Liver (tissue), 10 donors: ENCODE measurements at places on chromosomes 6 and 20.

GRCh38 chr6:117449549-117450439, 24.1 kb upstream of the ROS1 start:
- DNase-seq, result peak; percentile 38

GRCh38 chr6:69289689-69290495, 506.9 kb downstream of the LMBRD1 start:
- DNase-seq, result no peak

GRCh38 chr6:108781419-108782100, 66.7 kb upstream of the ARMC2 start:
- DNase-seq, result no peak

- DNase-seq, result no peak
Measured at GRCh38 chr6:110712238-110712637, 103.0 kb downstream of the CDK19 start.

DNA sequence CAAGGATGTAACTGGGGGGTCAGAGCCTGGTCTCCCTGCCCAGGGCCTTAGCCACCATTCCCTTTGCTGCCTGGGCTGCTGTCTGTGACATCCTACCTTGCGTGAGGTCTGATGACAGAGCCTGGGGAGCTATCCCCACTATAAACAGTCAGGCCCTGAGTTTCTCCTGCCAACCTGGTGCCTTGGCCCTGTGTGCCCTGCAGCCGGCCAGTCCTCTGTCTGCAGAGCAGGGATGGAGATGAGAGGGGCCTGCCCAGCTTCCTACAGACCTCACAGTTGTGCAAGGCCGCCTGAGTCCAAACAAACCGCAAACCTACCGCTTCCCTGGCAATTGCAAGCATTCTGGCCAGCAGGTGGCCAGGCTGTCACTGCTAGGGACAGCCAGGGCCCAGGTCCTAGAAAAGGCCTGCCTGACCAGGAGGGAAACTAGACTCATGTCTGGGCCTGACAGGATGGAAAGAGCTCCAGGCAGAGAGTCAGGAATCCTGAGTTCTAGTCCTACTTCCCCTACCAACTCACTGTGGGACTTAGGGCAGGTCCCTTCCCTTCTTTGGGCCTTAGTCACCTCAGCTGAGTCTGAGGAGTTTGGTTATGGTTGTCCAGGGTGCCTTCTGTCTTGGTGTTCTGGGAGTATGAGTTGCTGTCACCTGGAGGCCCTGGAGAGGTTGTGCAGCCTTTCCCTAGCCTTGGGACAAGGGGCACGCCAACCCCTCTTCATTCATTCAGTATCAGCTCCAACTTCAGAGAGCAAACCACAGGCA, 86.2 kb downstream of the VEGFA start:
- peak; percentile 57 for DNase-seq

DNA sequence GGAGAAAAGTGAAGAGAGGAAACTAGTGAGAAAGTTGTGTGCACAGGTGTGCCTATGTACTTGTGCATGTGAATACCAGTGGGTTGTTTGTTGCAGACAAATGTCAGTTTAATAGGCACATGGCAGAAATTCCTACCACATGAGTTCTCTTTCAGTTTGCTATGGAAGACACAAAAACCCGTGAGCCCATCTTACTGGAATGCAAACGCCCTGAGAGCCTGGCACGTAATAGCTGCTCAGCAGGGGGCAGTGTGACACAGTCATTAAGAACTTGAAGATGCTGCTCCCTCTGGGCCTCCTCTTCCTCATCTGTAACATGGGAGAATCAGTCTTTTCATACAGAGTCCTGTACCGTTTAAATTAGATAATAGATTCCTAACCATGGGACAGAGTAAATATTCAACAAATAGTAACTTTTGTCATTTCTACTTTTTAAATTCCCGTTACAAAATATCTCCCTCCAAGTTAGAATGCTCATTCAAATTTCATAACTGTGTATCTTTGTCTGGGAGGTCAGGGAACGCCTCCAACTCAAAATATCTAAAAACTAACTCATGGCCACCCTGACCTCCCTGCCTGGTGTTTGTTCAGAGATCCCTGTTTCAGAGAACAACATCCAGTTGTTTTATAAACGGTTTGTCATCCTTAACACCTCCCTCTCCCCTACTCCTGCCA, 802.9 kb downstream of the MAFB start:
- DNase-seq, result no peak

DNA sequence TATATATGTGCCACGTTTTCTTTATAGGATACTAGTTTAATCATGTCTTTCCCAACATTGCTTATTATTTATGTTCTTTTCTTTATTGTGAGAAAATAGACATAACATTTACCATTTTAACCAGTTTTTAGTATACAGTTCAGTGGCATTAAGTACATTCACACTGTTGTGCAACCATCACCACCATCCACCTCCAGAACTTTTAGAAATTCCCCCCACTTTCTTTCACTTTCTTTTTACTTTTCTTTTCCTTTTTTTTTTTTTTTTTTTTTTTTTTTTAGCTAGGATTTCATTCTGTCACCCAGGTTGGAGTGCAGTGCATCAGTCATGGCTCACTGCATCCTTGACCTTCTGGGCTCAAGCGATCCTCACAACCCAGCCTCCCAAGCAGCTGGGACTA, 18.5 kb downstream of the RBCK1 start:
- DNase-seq, result no peak

DNA sequence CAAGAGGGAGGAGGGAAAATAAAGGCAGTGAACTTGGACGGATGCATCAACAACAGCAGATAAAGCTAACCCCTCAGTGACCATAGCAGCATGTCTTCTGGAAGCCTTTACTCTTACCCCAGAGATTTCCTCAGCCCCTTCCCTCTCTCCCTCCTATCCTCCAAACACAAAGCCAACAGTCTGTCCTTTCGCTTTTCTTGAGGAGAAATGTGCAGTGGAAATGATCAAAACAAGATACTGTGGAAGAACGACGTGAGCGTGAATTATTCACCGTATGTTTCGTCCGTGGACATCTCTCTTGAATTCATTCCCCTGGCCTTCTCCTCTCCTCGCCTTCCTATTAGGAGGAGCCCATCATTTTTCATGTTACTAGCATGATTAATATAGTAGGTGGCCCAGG, 8.5 kb downstream of the NRN1 start:
- no peak for DNase-seq

- DNase-seq, result no peak
Measured at GRCh38 chr6:20632696-20633095, 98.4 kb downstream of the CDKAL1 start.

DNA sequence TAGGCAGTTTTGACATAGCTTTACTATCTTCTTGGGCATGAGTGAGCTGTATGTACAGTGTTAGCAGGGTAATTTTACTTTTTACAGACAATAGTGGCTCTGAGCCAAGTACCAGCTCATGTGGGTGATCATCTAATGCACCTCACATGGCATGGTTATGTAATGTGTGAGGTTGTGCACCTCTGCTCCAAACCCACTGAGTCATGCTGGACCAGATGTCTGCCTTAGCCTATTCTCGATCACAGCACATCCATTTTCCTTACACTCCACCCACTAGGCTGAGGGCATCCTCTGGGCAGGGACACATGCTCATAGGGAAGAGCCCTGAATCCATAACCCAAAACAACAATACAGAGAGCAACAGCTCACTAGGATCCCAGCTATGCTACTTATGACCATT, 71.6 kb upstream of the FBXL4 start:
- DNase-seq, result no peak

DNA sequence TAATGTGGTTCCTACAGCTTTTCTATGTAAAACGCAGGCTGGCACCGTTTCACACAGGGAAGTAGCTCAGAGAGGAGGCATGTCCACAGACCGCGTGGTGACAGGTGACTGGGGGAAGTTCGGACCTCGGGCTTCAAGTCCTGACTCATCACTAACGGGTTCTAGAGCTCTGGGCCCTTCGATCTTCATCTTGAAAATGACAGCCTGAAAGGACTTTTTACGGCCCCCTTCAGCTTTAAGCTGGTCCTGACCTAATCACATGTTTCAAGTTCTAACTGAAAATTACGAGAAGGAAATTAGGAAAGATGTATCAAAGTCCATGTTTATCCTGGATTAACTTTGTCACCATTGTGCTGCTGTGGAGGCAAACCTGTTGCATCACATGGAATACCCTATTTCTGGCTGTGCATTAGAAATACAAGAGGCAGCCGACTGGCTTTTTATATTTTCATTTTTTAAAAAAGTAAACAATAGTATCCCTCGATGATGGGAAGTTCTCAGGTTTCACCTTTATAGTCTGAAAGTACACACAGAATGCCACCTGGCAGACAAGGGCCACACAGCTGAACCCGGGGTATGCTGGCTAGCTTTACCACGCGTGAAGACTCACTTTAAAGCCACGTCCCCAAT, 2.0 kb downstream of the MAN1A1 start:
- DNase-seq, result no peak

DNA sequence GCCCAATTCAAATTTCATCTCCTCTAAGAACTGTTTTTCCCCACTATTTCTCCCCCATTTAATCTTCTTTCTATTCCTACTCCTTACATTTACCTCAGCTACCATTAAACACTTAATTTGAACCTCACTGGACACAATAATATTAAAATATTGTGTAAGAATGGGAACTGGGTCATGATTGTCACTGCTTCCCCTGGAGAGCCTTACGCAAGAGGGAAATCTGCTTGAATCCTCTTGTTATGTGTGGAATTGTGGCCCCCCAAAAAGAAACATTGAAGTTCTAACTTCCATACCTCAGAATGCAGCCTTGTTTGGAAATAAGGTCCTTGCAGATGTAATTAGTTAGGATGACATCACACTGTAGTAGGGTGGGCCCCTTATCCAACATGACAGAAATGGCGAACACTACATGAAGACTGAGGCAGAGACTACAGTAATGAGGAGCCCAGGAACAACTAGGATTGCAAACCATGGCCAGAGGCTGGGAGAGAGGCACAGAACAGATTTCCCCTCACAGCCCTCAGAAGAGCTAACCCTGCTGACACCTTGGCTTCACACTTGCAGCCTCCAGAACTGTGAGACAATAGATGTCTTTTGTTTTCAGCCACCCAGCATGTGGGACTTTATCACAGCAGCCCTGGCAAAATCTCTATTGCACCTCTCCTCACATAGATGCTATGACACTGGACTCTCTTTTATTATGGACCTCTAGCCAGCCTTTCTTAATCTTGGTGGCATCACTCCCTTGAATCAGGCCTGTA, 29.9 kb downstream of the HIVEP2 start:
- DNase-seq, result no peak

GRCh38 chr6:85068221-85068620, 303.8 kb upstream of the TBX18 start:
- no peak for DNase-seq

- DNase-seq, result peak; percentile 35
Measured at GRCh38 chr6:17580518-17581048, 19.5 kb upstream of the FAM8A1 start.

- no peak for DNase-seq
Measured at GRCh38 chr6:35955071-35955470, 34.2 kb upstream of the SRPK1 start.

- no peak for DNase-seq
Measured at GRCh38 chr6:81362246-81362645, 390.2 kb downstream of the TENT5A start.

- DNase-seq, result no peak
Measured at GRCh38 chr6:133764008-133764753, 124.7 kb upstream of the TCF21 start.

- no peak for DNase-seq
Measured at GRCh38 chr6:46760925-46761324, 14.2 kb downstream of the ANKRD66 start.

- no peak for DNase-seq
Measured at GRCh38 chr6:104159045-104159618, 700.6 kb downstream of the HACE1 start.

DNA sequence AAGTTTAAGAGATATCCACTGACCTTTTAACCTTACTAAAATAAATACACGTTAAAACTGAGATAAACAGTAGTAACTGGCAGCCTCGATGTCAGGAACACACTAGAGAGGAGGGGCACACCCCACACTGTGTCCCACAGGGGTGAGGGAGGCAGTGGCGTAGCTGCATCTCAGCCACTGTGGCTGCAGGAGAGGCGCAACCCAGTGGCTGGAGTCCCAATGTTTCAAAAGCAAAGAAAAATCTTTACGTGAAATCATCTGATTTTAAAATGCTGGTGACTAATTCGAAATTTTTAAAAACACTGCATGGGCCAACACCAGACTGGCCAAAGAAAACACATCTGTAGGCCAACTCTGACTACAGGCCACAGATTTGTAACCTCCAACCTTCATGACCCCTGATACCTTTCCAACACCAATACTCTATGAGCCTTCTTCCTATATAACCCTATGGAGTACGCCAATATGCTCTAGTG, 54.7 kb downstream of the TRAM2 start:
- no peak for DNase-seq

GRCh38 chr6:5567890-5568289, 306.6 kb downstream of the FARS2 start:
- no peak for DNase-seq

- DNase-seq, result peak; percentile 45
Measured at GRCh38 chr6:47097092-47097945, 55.2 kb upstream of the ADGRF1 start.

DNA sequence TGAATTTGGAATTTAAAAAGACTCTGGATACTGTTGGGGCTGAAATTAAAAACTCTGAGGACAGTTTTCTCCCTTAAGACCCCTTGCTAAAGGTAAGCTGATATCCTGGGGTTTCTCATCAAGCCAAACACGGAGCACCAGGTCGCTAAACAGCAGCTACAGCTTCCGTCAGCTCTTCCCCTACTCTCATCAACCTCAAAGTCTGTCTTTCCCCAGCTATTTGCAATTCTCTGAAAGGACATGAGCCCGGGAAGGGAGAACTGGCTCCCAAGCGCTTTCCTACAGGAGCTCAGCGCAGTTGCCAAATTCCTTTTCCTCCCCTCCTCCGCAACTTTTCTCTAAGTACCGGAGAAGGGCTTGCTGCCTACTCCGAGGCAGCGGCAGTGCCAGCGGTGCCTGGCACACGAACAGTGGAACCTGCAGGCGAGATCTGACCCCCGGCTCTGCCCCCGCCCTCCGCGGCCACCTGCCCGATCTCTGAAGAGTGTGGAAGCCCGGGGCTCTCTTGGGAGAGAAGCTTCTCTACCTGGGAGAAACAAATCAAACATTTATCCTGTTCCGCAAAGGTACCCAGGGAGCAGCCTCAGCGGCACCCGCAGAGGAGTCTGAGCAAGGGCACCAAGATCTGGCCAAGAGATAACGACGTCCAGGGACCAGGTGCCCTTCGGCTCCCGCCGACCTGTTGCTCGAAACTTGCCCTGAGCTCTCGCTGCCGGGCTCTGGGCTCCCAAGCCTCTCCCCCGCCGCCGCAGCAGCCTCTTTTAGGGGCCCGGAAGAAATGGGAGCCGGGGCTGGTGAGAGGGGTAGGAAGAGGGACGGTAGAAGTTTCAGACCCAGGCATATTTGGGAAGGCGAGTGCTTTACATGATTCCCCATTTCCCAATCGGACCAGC, 2.2 kb downstream of the CBLN4 start:
- DNase-seq, result no peak

- DNase-seq, result no peak
Measured at GRCh38 chr6:137365707-137366437, 128.3 kb downstream of the OLIG3 start.

DNA sequence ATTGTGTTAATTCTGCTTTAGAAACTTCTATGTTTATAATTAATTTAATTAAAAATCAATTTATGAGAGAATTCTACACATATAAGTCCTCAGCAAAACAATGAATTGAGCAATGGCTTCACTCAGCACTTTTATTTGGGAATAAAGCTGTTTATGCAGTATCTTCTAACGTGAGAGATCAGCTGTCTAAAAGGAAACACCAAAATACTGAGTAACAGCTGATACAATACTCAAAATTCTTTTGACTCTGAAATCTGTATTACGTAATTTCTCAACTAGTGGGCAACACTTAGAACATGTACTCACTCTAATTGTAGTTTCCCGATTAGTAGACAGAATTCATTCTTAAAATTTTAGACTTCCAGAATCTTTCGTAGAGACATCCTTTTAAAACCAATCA, 49.8 kb downstream of the MAP3K7 start:
- DNase-seq, result no peak
